Hematopoietic multipotent progenitor cell (in vitro differentiated cells): ENCODE measurements at places on chromosomes 3 and 15.

DNA sequence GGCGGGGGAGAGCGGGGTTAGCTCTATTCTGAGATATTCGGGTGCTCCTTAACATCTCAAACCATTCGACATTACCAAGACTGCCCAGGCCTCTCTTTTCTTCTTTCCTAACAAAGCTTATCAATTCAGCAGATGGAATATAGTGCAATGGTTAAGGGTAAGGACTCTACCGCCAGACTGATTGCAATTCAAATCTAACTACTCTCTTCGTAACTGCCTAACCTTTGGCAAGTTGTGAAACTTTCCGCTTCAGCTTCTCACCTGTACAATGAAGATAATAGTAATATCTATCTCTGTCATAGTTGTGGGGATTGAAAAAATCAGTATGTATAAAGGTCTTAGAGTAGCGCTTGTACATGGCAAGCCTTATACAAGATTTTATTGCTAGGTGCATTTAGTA is 972 bp downstream of the UBA5 start:
- no peak for DNase-seq

DNA sequence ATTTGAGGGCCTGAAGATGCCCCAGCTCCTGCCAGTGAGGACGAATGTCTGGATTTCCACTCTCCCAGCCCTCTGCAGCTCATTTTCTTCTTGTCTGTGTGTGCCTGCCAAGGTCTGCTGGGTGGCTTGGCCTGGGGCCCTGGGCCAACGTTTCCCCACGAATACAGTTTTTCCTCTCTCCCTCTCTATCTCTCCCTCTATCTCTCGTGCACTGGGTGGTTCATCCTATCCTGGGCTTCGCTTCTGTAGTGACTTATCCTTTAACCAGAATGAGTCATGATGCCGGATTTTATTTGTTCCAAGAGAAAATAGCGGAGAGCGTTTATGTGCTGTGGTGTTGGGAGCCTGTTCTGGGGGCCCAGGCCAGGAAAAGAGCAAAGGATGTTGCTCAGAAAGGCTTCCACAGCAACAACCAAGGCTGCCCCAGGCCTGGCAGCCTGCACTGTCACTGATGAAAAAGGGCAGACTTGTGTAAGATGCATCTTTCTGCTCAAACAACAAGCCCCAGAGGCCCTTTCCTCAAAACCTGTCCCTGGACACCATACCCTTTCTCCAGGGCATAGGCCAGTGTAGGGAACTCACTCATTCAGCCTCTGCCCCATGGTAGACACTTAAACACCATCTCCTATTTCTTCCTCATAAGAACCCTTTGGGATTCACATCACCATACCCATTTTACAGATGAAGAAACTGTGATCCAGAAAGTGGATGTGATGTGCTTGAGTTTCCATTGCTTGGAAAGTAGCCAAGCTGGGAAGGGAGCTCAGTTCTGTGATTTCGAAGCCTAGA is 47.3 kb downstream of the ITGA11 start:
- DNase-seq: no peak

DNA sequence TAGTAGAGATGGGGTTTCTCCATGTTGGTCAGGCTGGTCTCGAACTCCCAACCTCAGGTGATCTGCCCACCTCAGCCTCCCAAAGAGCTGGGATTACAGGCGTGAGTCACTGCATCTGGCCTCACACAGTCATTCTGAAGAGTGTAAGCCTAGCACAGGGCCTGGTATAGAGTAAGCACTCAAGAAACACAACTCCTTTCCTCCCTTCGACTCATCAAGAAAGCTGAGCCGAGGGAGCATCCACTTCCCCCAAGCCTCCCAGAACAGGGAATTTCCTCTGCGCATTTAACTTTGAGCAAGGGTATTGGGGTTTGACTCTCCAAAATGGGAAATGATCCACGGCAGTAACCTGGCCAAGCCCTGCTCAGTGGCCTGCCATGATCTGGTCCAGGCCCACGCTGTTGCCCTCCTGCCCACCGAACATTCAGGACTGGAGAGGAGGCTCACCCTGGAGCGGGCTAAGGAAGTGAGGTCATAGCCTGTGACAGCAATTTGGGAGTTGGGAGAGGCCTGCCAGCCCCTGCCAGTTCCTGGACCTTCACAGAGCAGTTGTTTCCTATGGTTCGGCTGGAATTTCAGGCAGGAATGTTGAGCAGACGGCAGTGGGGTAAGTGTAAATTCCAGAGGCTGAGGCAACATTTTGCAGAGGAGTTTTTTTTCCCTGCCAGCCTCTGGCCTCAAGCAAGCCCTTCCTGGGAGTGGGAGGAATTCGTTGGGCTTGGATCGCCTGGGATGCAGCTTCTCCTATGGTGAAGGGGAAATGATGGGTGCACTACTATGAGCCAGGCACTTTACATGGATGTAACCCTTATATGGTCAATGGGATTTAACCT is 21.2 kb upstream of the SMAD3 start:
- no peak for DNase-seq

- DNase-seq: no peak
These were observed 393.9 kb upstream of the MCTP2 start for GRCh38 chr15:93837450-93837849.

- no peak for DNase-seq
These were observed 7.7 kb downstream of the CCR2 start for GRCh38 chr3:46361408-46362283.

DNA sequence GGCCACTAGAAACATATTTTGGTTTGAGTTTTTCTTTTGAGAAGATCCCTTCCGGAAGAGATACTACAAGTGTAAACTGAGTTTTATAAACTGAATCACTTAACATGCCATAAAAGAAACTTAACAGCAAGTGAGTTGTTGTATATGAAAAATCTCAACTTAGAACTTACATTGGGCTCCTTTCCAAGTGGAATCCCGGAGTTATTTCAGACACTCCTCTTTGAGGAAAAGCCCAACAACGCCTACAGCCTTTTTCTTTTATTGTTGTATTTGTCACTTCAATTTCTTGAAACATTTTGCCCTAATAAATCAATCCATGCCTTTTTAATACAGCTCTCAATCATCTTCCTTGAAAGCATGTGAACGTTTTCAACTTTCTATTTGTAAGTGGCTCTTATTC is 137.3 kb downstream of the FEZF2 start:
- no peak for DNase-seq

- no peak for DNase-seq
These were observed 23.3 kb upstream of the NFKBIZ start for GRCh38 chr3:101825904-101826445.

DNA sequence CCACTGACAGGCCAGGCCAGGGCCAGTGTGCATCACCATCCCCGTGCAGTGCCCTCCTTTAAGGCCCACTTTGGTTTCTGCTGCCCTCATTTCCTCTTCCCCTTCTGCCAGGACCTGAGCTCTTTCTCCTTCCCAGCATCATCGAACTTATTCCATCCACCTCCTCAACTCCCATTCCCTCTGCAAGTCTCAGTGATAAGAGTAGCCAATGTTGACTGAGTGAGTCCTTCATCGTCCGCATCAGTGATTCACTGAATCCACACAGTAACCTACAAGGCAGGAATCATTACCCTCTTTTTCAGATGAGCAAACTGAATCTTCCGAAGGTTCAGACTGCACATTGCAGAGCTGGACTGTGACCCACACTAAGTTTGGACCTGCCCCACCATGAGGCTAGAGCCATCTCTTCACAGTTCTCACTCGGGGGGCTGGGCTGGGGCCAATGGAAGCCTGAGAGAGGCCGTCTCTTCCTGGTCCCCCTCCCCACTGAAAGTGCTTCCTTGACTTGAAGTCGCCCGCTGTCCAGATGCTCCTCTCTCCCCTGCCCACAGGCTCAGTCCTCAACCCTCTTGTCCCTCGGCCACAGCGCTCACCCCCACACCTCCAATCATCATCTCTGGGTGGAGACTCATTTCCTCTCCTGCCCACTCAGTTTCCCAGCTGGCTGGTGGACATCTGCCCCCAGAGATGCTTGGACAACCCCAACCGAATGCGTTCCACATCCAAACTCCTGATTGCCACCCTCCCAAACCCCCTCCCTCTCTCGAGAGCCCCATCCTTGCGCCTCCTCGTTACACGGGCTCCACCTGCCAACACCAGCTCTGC is 15.2 kb upstream of the ANPEP start:
- DNase-seq: no peak

- no peak for DNase-seq
These were observed at the start of gene CDCP1 for GRCh38 chr3:45145681-45146614. TSS of gene CDCP1 (minus strand) at chr3:45146378. CDS start at chr3:45146287, 91 bp downstream.

DNA sequence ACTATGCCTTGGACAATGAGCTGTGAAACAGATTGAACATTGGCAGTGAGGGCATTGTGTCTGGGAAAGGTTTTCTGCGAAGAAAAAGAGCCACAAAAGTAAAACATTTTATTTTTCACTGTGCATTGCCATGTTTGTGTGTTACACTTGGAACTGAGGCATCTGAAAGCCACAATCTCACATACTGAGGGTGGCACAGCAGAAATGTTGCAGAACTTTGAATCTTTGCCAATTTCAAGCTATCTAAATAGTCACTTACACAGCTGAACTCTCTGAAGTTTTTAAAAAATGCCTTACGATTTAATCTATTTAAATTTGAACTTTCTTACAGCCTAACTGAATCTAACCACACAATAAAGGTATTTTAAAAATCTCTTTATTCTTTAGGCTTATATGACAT is 154.1 kb upstream of the GRM7 start:
- DNase-seq: no peak

GRCh38 chr3:120622870-120623726 is 27.0 kb downstream of the NDUFB4 start:
- no peak for DNase-seq

- no peak for DNase-seq
These were observed 113.7 kb upstream of the AADACL2 start for GRCh38 chr3:151620071-151620470.

GRCh38 chr3:172201136-172201869 is 161.9 kb downstream of the FNDC3B start:
- no peak for DNase-seq
